Left forelimb (tissue), 1 donor: ENCODE measurements at places on chromosomes 4 and X.

GRCh38 chrX:10370976-10371375, 214.2 kb downstream of the CLCN4 start:
- no peak for DNase-seq

DNA sequence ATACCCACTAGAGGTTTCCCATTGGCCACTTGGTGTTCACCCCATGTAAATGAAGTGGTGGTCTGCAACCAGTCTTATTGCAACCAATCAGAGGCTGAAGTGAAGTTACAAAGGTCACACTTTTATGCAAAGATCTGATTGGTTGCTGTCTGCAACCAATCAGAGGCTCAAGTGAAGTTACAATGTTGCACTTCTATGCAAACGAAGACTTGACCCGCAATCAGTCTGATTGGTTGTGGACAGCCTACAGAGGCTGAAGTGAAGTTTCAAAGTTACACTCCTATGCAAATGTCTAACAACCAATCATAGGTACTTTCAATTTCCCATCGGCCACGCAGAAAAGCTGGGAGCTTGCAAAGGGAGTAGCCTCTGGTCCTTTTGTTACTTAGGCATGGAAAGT, 22.3 kb upstream of the XPNPEP2 start:
- DNase-seq = no peak

DNA sequence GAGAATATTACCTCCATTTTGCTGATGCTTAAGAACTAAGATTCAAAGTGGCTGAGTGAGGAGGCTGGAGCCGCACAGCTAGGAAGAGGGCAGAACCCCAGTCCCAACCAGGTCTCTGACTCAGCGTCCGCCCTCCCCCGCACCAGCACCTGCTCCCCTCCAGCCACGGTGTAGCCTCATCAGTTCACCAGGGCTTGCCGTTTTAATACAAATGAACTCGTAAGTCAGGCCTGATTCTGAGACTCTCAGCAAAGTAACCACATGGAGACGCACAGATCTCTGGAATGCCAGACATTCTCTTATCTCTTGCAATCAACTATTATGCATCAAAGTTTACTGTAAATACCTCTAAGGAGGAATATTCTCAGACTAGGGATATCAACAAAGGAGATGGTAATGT, 52.4 kb downstream of the ENPP6 start:
- DNase-seq = no peak

GRCh38 chr4:158314756-158315487, 104.6 kb downstream of the TMEM144 start:
- DNase-seq = no peak

- DNase-seq = no peak
Observed at GRCh38 chr4:7978489-7978888, 38.8 kb upstream of the AFAP1 start.

GRCh38 chr4:1927675-1928074, 56.5 kb downstream of the NSD2 start:
- no peak for DNase-seq

DNA sequence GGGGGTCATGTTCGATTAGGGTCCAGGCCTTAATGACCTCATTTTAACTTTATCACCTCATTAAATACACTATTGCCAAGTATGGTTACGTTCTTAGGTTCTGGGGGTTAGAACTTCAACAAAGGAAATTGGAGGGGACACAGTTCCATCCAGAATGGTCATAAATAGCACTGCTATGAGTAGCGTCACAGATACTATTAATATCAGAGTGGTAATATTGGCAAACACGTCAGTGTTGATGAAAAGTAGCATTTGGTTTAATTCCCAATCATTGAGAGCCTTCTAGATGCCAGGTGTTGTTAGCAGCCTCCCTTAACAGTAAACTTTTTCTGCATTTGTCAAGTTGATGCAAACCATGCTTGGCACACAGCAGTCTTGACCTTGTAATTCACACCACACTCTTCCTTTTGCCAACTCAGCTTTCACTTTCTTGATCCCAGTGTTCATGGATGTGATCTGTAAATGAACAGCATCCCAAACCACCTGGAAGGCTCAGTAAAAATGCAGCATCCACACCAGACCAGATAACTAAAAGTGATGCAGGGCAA, 912.5 kb upstream of the TENM3 start:
- DNase-seq = no peak

- DNase-seq = no peak
Observed at GRCh38 chr4:7073526-7074390, 5.9 kb upstream of the GRPEL1 start.

- DNase-seq = no peak
Observed at GRCh38 chr4:1887052-1887451, 15.9 kb downstream of the NSD2 start.

DNA sequence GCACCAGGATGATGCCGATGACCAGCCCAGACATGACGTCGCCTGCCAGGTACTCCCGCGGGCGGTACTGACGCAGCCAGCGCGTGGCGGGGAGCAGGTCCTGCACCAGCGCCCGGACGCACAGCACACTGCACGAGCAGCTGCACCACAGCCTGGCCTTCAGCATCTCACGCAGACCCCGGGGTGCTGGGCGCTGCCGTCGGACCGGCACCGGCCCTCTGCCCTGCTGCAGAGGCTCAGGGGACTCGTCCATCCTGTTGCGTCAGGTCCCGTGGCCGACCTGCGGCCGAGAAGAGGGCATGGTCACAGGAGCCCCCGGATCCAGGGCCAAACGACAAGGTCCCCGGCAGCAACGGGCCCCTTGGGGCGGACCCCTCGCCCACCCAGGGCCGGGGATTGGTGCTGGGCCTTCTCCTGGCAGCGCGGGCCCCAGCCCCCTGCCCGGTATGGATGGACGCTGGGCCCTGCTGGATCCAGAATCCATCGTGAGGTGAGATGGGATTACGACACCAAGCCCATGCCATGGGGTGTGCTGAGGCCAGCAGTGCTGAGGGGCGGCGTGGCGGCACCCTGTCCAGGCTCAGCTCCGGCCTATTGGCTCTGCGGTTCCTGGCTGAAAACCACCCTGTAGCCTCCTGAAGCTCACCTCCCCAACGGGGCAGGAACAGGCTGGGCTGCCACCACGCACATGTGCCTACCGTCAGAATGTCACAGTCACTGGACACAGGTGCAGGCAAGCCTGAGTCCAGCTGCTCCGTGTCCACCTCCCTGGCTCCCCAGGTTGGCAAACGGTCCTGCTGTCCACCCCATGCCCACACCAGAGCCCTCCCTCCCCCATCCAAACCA, 1.5 kb downstream of the SLC26A1 start:
- DNase-seq = no peak

GRCh38 chrX:54479136-54480111, 16.6 kb downstream of the FGD1 start:
- DNase-seq = no peak

GRCh38 chr4:142686081-142686480, 160.0 kb downstream of the INPP4B start:
- no peak for DNase-seq
